ENCODE measurements at places on chromosomes 16 and 17.

- H3K27ac ChIP-seq, result peak overlapping the region; percentile 96
- no peaks in the 10 kb centered on the region for H3K36me3 ChIP-seq
- peak overlapping the region; percentile 43 for H3K4me3 ChIP-seq
- DNase-seq, result peak; percentile 96
These were observed 125.4 kb downstream of the MAP2K6 start for GRCh38 chr17:69539781-69540319.

GRCh38 chr17:2004435-2004952, 20.6 kb downstream of the RTN4RL1 start:
- no peaks in the 10 kb centered on the region for H3K36me3 ChIP-seq
- H3K27me3 ChIP-seq, result no peaks in the 10 kb centered on the region
- H3K4me1 ChIP-seq, result peaks cover 6% of the 10 kb centered on the region
- no peak for DNase-seq
- H3K27ac ChIP-seq, result no peak overlapping the region

DNA sequence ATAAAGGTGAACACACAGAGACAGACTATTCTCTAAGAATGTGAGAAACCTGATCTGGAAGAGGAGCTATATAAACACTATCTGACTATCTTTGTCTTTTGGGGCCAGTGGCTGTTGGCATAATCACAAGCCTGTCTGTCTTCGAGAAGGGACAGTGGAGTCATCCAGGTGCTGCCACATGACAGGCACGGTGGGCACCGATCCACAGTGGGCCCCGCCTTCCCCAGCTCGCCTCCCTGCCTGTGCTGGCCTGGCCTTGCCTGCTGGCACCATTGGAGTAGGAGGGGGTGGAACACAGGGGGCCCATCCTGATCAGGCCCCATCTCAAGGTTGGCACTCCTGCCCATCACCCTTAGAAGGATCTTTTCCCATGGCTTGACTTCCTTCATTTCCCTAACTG, 112.8 kb downstream of the CCDC182 start:
- H3K4me3 ChIP-seq, result no peak overlapping the region
- H3K27ac ChIP-seq, result no peak overlapping the region
- no peak for DNase-seq

- H3K27ac ChIP-seq, result peak overlapping the region; percentile 97
- DNase-seq, result peak; percentile 97
- H3K27me3 ChIP-seq, result no peaks in the 10 kb centered on the region
These were observed 61.1 kb downstream of the PECAM1 start for GRCh38 chr17:64329588-64329987.

DNA sequence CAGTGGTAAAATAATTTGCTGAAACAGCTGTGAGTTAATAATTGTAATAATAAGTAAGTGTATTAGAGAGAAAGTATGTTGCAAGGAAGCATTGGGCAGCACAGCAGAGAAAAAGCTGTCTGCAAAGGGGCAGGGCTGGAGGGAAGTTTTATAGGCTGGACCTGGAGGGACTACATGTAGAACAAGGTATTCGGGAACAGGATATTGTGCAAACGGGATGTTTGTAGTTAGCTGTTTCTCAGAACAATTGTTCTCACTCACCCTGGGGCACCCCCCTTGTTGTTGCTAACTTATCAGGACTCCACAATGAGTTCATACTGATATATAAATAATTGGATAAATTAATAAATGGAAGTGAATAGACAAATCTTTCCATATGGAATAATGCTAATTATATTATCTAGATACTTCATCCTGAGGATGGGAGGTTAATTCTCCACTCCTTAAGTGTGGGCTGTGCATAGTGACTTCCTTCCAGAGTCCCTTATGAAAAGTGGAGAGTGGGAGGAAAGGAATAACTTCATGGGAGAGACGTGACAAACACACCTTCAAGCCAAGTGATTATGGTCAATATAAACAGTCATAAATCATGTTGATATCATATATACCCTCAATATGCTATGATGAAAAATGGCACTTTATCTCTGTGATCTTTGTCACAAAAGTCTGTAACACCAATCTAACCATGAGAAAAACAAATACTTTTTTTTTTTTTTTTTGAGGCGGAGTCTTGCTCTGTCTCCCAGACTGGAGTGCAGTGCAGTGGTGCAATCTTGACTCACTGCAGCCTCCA, 85.4 kb downstream of the PPM1E start:
- no peaks in the 10 kb centered on the region for H3K36me3 ChIP-seq
- no peak overlapping the region for H3K27ac ChIP-seq
- DNase-seq, result peak; percentile 15
- peaks cover 34% of the 10 kb centered on the region for H3K27me3 ChIP-seq
- H3K4me1 ChIP-seq, result no peaks in the 10 kb centered on the region

- H3K27ac ChIP-seq, result no peak overlapping the region
- DNase-seq, result peak; percentile 9
- H3K36me3 ChIP-seq, result no peaks in the 10 kb centered on the region
- H3K4me1 ChIP-seq, result no peaks in the 10 kb centered on the region
- H3K4me3 ChIP-seq, result no peak overlapping the region
These were observed 70.9 kb downstream of the PLXDC1 start for GRCh38 chr17:39080421-39081078.

DNA sequence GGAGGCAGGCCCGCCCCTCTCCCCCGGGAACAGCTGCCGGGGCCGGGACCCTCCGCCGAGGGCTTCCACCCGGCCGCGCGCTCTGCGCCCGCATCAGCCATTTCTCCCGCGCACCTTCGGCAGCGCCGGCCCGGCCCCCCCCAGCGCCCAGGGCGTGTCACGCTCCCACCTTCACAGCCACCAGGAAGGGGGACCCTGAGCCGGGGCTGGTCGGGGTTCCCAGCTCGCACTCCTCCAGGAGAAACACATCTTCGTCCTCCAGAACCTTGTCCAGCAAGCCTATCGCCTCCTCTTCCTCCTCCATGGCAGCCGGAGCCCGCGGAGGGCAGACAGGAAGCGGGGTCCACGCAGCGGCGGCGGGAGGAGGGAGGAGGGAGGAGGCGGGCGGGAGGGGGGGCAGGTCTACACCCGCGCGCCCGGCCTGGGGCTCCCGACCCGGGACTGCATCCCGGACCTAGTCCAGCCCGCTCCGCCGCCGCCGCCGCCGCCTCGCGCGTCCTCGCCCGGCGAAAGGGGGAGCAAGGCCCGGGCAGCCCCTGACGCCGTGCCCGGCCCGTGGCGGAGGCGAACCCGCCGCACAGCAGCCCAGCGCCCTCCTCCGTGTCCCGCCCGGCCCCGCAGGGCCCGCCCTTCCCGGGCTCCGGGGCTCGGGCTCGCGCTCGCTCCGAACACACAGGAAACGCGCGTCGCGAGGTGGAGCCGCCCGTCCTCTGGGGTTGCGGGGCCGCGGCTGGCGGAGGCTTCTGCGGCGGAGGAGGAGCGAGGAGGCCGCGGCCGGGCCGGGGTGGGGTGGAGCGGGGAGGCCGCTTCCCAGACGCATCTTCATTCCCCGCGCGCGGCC, 70.8 kb downstream of the ABR start:
- peaks cover 41% of the 10 kb centered on the region for H3K4me1 ChIP-seq
- DNase-seq, result peak; percentile 38
- H3K27ac ChIP-seq, result peak overlapping the region; percentile 100
- H3K27me3 ChIP-seq, result no peaks in the 10 kb centered on the region
- peak overlapping the region; percentile 80 for H3K4me3 ChIP-seq
- H3K36me3 ChIP-seq, result no peaks in the 10 kb centered on the region

- H3K27ac ChIP-seq, result no peak overlapping the region
- H3K4me3 ChIP-seq, result no peak overlapping the region
- DNase-seq, result no peak
These were observed 1795.9 kb downstream of the TP53TG3F start for GRCh38 chr16:35255186-35255803.

- DNase-seq, result peak; percentile 58
- H3K4me1 ChIP-seq, result peaks cover 13% of the 10 kb centered on the region
- H3K4me3 ChIP-seq, result no peak overlapping the region
- no peaks in the 10 kb centered on the region for H3K27me3 ChIP-seq
These were observed 48.4 kb downstream of the CENPV start for GRCh38 chr17:16304830-16305229.

DNA sequence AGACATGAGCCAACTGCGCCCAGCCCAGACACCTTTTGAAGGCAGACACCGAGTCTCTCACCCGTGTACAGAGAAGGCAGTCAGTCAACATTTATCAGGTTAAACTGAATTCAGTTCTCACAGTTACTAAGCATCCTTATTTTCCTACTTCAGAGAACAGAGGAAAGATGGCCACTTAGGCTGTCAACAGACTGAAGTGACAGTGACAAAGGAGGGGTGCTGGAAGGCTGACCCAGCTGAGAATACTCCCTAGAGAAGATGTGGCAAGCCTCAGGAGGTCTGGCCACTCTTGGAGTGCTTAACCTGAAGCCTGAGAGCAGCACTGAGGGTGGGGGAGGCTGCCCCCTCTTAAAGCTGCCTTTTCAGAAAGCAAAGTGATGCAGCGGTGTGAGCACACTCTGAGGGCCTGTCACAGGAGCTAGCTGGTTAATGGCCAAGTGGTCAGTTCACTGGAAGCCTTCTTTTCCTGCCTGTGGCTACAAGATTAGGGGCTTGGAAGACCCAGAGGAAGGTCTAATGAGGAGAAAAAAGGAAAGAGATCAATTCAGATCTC, 51.0 kb upstream of the SREBF1 start:
- H3K4me3 ChIP-seq, result no peak overlapping the region
- H3K27ac ChIP-seq, result no peak overlapping the region
- DNase-seq, result no peak
- H3K36me3 ChIP-seq, result peaks cover 5% of the 10 kb centered on the region
- H3K4me1 ChIP-seq, result no peaks in the 10 kb centered on the region

DNA sequence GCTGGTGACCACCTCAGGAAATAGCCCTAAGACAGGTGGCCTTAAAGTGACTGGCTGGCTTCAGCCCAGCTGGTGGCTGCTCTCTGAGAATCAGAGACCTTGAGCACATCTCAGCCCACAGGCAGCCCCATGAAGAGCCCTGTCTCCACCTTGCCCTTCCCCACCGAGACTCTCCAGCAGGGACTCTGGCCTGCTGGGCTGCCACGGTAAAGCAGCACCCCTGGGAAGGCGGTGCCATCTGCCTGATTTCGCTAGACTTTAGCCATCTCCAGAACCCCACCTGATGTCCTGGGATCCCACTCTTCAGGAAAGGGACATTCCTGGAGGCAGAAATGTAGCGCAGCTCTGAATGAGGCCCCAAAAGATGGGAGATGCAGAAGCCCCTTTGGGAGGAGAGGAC, 45.2 kb upstream of the LGALS9 start:
- H3K4me3 ChIP-seq, result no peak overlapping the region
- no peak for DNase-seq
- no peaks in the 10 kb centered on the region for H3K27me3 ChIP-seq
- H3K36me3 ChIP-seq, result no peaks in the 10 kb centered on the region

- H3K4me1 ChIP-seq, result no peaks in the 10 kb centered on the region
- peaks cover 55% of the 10 kb centered on the region for H3K27me3 ChIP-seq
- no peak for DNase-seq
- H3K36me3 ChIP-seq, result no peaks in the 10 kb centered on the region
- H3K4me3 ChIP-seq, result no peak overlapping the region
These were observed 200.9 kb upstream of the N4BP1 start for GRCh38 chr16:48810803-48811453.

Measured in PC-3 (cell line).